ENCODE measurements at places on chromosomes 1 and 21.

GRCh38 chr1:93692983-93693591 is 11.4 kb upstream of the BCAR3 start:
- peak; percentile 53 for DNase-seq

DNA sequence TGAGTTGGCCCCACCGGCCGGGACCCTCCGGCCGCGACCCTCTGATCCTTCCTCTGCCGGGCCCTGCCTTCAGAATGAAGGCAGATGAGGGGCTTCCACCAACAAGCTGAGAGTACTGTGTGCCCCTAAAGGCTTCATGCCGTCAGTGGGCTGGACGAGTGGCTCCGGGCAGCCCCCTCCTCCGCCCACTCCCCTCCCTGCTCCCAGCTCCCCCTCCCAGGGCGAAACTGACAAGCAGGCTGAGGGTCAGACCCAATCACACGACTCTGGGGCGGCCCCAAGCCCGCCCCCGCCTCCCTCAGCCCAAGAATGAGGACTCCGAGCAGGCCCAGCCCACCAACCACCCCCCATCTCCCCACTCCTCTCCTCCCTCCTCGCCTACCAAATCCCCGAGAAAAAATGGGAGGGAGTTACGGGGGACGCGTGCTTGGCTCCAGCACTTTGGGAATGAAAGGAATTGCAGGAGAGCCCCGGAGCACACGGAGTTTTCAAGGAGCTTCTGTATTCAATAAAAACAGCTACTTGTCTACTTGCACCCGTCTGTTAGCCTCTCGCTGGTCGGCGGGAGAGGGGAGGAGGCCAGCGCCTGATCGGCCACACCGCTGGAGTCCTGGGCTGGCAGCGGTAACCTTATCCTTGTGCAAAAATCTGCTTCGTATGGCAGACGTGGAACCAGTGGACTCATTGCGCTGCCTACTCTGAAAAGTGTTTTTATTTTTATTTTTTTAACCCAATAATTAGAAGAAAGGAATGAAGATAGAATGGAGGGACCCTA is at the start of gene COL11A1:
TSS of gene COL11A1 (minus strand) at position 147 of the 775 bp plus-strand sequence. CDS start 344 bp downstream, outside the sequence.
- DNase-seq, result no peak

- no peak for DNase-seq
These were observed 31.1 kb downstream of the NHLH2 start for GRCh38 chr1:115809847-115810246.

DNA sequence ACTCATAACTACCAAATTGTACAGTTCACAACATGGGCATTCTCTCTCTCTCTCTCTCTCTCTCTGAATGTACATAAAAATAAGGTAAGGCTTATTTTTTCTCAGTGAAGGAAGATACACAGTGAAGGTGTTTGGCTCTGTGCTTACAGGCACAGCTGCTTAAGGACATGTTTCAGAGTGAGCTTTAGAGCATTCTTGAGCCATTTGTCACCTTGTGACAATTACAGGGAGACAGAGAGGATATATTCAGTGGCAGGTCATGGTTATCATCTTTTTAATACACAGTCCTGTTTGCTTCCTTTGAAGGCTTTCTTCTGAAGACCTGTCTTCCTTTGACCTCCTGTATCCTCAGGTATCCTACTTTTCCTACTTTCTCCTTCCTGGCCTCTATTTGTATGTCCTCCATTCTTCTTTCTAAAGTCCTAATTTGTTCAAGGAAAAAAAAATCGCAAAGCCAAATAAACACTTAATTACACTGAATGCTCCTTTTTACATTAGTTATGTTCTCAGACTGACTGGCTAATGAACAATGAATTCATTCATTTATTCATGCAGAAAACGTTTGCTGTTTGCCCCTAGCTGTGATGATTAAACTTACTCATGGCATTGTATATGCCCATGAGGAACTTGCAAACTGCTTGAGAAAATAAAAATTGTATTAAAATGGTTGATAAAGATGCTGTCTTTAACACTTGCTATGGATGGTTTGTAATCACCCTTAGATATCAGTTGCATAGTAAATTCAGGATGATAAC is 33.4 kb downstream of the HSD17B7 start:
- no peak for DNase-seq

GRCh38 chr21:33348706-33349105 is 23.9 kb downstream of the IFNAR1 start:
- DNase-seq, result no peak

- DNase-seq, result no peak
These were observed 28.7 kb upstream of the FASLG start for GRCh38 chr1:172630056-172630818.

DNA sequence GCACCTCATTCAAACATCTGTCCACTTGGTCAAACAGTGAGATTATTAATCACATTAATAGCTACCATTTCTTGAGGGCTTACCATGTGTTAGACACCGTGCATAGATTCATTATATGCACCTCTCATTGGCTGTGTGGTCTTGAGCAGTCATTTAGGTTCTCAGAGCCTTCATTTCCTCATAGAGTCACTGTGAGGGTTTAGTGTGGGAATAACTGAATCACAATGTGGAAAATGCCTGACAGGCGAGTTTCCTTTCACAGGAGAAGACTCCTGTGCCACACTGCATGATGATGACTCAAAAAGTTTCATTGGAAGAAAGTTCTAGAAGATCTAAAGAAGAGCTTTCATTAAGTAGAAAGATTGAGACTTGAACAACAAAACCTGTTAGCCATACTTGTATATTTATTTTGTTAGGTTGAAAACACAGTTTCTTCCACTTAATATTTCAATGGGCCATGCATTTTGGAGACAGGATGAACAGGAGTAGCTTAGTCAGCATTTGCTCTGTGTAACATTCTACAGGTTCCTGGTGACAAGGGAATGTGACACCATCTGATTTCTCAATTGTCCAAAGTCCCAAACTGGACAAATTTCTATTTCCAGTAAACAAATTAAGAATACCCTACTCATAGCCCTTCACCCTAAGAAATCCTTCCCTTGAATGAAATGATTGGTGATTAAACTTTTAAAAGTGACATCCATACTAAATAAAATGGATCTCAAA is 45.7 kb downstream of the FYB2 start:
- DNase-seq, result no peak

- DNase-seq, result no peak
These were observed 210.3 kb upstream of the USP24 start for GRCh38 chr1:55425310-55425930.

GRCh38 chr21:39117440-39117970 is 65.7 kb downstream of the PSMG1 start:
- DNase-seq, result no peak

DNA sequence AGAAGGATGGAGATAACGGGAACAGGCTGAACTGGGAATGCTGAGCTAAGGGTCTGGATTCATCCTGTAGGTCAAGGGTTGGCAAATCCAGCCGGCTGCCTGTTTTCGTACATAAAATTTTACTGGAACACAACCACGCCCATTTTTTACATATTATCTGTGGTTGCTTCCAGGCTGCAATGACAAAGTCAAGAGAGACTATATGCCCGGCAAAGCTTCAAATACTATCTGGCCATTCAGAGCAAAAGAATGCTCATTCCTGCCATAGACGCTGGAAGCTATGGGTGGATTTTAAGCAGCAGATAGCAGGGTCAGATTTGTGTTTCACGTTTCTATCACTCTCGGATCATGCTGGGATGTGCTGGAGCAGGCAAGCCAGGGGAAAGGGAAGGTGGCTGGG is 137.9 kb upstream of the EDN2 start:
- DNase-seq, result no peak

DNA sequence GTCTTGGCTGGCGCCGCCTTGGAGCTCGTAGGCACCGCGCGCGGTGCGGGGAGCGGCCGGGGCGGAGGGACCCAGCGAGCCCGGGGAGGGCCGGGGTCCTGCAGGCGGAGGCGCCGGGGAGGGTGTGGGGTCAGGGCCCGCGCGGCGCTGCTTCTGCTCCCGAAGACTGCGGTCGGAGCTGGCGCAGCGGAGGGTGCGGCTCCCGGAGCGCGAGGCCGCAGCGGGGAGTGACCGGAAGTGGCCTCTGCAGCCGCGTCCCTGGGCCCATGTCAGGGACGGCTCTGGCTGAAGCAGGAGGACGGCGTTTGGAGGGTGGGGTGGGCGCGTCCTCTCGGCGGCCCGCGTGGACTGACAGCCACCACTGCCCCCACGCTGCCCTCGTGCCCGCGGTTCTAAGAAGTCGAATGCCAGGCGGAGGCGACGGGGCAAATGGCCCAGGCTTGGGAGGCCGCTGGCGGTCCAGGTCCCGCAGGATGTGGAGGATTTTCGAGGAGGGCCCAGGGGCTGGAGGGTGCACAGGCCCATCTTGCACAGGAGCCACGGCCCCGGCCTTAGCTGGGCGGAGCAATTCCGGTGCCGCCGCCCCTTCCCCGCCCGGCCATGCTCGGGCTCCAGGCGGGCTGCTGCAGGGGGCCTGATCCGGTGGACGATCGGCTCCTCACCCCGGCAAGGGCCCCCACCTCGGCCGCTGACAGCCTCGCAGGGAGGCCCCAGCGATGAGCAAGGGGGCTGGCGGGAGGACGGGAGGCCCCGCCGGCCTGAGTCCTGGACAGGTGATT is 7.7 kb upstream of the ZNF669 start:
- no peak for DNase-seq

- DNase-seq, result no peak
These were observed 824 bp upstream of the IFI44L start for GRCh38 chr1:78619446-78619802.

Measured in stimulated activated CD4-positive, alpha-beta T cell treated with anti-CD3 and anti-CD28 coated beads, Interleukin-12 subunit alpha, Interleukin-12 subunit beta, amount 100 ng/mL, for 48 hours (primary cell).